ENCODE measurements at places on chromosomes 7 and 10.

GRCh38 chr10:115278294-115278693 is 185.1 kb downstream of the ATRNL1 start:
- DNase-seq: no peak

GRCh38 chr7:146479040-146479439 is 362.4 kb downstream of the CNTNAP2 start:
- DNase-seq: no peak

DNA sequence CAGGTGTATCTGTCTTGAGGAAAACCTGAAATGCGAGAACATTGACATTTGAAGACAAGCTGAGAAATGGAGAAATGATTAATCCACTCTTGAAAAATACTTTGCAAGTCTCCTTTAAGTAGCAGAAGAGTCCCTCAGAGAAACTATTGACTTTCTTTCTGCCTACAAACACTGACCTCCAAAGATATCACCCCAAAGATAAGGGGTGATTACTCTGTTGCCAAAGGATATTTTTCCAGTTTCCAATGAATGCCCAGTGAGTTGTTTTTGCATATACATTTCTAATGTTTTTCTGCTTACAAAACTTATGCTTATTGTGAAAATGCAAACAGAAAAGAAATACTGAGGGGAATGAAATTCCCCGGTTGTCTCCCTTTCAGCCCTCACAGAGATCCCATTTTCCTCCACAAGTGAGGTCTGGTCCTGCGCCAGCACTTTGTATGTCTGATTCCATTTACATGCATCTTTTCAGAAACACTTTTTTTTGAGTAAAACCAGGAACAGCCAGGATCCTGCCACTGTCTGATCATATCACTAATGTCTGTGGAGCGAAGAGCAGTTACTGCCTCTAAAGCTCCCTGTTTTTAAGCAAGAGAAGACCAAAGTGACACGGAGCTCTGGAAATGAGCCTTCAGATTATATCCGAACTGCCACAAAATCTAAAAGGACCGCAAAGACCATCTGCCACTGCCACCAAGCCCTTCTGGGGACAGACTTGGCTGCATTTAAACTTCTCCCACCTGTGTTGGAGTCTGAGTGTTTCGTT is 82.9 kb upstream of the PDCD4 start:
- DNase-seq: no peak

GRCh38 chr10:5477948-5478693 is 21.2 kb downstream of the CALML5 start:
- no peak for DNase-seq

DNA sequence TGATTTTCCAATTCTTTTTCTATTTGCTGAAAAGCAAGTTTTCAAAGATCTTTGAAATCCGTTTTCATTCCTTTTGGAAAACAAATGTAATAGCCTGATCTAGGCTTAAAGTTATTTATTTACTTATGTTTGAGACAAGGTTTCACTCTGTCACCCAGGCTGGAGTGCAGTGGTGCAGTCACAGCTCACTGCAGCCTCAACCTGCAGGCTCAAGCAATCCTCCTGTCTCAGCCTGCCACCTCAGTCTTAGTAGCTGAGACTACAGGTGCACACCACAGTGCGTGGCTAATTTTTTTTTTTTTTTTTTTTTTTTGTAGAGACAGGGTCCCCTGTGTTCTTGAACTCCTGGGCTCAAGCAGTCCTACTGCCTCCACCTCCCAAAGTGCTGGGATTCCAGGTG is 4.6 kb downstream of the ST7 start:
- no peak for DNase-seq

GRCh38 chr10:5117026-5117425 is 22.8 kb downstream of the AKR1C3 start:
- DNase-seq: no peak

DNA sequence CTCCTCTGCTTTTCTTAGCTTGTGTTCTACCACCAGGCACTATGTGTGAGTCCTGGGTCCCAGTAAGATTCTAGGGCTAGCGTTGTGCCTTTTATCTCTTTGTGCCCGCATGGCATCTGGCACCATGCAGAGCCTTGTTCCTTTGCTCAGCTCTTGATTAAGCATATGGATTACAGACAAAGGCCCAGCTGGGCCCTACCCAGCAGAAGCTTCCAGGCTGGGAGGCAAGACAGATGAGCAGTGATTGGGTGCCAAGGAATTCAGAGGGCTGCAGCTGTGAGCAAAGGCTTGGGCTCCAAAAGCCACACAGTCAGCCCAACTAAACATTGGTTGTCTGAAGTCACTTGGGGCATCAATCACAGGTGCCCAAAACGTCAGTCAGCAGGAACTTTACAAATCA is 2.0 kb downstream of the ACSM6 start:
- no peak for DNase-seq

DNA sequence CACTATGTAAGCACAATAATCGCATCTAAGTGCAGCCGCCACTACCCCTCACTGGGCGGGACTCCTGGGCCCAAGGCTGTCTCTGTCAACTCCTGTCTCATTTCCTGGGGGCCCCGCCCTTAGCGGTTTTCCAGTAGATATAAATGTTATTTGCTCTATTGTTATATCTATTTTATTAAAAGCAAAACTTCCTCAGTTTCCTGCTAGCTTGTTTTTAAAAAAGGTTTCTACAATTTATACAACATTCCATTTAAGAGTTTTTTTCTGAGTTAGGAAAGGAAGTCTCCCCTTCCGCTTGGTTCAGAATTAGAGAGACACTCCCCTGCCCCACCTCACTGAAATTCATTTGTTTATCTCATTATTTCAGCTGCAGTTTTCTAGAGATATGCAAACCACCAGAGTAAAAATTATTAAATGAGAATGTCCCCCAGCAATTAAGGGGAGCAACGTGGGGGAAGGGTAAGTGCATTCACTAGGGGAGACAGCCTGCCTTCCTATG is 82.7 kb downstream of the RAMP3 start:
- no peak for DNase-seq

DNA sequence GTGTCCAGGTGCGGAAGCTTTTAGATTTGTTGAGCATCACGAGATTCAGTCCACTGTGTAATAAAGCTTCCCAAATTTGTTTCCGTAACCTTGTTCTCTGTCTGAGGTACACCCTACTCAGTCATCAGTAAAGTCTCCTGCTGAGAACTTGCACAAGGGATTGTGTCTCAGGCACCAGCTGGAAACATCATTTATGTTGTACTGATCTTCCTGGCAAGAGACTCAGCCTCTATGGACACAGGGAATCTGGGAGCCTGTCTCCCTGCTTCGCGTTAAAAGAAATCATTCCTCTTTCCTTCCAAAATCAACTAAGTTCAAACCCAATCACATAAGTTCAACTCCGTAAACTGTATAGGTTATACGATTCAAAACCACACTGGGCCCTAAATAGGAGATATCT is 336.8 kb downstream of the GPR37 start:
- DNase-seq: no peak

DNA sequence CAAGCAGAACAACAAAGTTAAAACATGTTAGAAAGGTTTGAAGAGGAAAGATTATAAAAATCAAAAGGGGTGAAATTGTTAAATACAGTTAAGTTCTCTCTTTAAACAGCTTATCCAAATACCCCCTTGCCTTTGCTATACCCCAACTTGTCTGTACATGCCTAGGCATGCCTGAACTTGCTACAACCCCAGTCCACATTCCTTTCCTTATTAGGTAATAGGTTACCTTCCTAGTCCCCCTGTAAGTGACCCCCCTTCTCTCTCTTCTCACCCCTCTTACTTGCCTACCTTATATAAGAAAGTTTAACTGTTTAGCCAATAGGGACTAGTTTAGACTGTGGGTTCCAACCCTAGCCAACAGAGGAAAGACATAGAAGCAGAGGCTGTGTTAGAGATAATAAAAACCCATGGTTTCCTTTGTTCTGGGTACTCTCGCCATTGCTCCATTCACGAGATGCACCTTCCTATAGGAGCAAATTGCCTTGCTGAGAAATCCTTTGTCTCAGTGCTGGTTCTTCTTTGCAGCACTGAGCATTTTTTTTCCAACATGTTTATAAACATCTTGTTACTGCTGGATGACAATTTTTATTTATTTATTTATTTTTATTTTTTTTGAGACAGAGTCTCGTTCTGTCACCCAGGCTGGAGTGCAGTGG is 282.2 kb upstream of the GALNT17 start:
- no peak for DNase-seq

DNA sequence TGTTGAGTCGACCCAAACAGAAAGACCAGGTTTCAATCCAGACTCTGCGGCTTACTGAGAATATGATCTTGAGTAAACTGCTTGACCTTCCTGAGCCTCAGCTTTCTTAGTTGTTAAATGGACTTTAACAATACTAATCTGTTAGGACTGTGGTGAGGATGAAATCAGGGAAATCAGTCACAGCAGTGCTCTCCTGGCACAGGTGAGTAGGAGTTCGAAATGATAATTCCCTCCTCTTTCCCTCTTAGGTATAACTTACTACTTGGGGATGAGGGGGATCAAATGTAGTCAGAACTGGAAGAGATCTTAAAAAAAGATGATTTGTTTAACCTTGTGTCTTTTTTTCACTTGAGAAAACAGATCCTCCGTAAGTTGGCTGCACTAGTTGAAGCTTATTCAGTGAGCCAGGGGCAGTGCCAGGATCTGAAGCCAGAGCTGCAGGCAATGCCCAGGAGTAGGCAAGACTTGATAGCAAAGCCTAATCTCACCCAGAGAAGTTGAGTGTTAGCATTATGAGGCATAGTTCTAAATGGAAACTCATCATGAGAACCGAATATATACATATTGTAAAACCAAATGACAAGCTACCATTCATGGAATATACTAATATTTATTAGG is 1.8 kb upstream of the MAGI2 start:
- DNase-seq: no peak

- DNase-seq: no peak
These were observed 31.3 kb upstream of the DAGLB start for GRCh38 chr7:6479067-6479466.

GRCh38 chr10:86992456-86992855 is 24.2 kb downstream of the ADIRF start:
- no peak for DNase-seq

DNA sequence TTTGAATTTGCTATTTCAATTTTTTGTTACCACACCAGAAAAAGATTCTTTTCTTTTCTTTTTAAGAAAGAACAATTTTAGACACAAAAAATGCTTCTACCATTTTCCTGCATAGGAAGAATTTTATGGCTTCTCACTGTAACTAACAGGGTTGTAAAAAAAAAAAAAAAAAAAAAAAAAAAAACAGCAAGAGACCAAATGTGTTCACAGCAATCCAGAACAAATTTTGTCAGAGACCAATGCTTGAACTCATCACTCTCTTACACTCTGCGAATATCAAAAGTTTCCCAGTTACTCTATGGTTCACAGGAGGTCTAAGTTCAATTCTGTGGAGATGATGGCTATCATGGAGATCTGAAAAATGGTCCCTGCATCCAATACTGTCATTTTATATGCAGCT is 84.4 kb downstream of the CHCHD3 start:
- DNase-seq: no peak

DNA sequence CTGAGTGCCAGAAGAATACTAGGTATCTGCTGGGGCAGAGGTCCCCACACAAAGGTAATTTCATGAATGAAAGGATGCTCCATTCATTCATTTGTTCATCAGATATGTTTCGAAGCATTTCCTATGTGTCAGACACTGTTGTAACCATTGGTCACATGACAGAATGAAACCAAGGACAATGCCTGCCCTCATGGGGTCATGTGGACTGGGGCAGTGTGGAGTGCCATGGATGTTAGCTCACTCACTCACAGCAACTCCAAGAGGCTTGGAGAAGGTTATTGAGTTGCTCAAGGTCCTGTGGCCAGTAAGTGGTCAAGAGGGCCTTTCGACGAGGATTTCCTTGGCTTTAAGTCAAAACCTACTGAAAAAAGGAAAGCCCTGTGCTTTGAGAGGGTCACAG is 223.5 kb downstream of the ARHGAP12 start:
- no peak for DNase-seq

DNA sequence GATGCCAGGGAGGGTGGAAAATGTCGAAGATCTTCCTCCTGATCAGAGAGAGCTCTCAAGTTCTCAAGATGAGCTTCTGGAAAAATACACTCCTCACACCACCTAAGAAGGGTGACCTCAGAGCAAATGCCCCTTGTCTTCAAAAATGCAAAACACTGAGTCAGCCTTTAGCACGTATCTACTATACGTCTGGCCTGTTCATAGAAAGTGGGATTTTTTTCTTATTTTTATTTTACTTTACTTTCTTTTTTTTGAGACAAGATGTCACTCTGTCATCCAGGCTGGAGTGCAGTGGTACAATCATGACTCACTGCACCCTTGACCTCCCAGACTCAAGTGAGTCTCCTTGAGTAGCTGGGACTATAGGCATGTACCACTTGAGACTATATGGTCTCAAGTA is 57.1 kb downstream of the AFAP1L2 start:
- DNase-seq: no peak

DNA sequence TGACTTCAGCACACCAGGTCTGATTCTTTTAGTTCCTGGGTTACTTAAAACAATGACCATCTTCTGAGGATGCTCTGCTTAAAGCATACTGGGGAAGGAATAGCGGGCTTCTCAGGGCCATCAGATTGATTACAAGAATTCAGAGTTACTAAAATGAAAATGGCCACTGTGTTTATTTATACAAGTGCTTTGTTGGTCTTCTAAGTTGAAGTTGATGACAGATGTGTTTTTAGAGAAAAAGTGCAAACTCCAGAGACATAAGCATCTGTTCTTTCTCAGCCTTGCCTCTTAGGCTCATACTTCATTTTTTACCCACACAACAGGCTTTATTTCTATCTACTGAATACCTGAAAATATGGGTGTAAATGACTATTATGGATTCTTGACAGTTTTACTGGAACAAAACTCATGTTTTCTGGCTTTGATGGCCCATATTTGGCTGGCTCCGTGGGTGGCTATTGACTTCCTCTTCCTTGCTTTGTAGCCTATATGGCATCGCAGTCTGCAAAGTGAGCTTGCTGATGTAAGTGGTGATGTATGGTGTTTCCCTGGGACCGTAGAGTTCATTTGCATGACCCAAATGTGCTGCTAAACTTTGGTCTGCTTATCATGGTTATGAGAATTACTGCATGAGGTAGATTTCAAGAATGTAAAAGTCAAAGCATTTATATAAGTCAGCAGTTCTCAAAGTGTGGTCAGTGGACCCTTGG is 121.3 kb downstream of the BMPER start:
- no peak for DNase-seq

DNA sequence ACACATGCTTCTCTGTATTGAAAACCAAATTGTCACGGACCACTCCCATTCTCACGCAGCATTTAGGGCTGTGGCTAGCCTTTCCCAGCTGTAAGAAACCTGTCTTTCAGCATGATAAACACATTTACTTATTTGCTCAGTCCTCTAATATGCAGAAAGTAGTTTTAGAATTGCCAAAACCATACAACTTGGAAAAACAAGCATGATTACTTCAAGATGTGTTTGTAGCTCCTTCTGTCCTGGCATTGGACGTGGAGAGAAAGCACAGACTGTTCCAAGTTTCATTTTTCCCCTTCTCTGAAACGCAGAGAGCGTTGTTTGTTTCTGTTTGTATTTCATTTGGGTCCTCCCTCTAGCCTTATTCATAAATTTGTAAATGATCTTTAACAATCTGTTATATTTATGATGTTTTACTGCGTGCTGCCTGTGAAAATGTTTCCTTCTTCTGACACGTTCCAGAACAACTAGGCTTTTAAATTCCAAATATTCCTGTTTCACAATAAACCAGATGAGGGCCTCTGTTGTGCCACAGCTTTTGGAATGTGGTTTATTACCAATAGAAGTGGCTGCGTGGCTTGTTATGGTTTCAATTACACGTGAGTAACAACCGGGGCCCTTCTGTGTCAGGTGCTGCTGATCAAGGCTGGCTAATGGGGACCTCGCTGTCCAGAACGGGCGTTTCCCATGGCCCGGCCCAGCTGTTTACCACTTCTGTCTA is 26.1 kb downstream of the MNX1 start:
- no peak for DNase-seq
